ENCODE measurements at places on chromosomes 13 and 19.

GRCh38 chr13:18954254-18954653 is 227.4 kb downstream of the TUBA3C start:
- DNase-seq: no peak

GRCh38 chr13:23793711-23794110 is 95.5 kb downstream of the MIPEP start:
- no peak for DNase-seq

GRCh38 chr13:98261165-98261702 is 84.2 kb upstream of the RNF113B start:
- no peak for DNase-seq

GRCh38 chr13:31818236-31818635 is 78.9 kb downstream of the RXFP2 start:
- no peak for DNase-seq

GRCh38 chr13:108269601-108270328 is at the start of gene TNFSF13B:
Gene TNFSF13B (plus strand): TSS chr13:108269718. CDS start chr13:108269896, 178 bp downstream.
- peak; percentile 44 for DNase-seq

DNA sequence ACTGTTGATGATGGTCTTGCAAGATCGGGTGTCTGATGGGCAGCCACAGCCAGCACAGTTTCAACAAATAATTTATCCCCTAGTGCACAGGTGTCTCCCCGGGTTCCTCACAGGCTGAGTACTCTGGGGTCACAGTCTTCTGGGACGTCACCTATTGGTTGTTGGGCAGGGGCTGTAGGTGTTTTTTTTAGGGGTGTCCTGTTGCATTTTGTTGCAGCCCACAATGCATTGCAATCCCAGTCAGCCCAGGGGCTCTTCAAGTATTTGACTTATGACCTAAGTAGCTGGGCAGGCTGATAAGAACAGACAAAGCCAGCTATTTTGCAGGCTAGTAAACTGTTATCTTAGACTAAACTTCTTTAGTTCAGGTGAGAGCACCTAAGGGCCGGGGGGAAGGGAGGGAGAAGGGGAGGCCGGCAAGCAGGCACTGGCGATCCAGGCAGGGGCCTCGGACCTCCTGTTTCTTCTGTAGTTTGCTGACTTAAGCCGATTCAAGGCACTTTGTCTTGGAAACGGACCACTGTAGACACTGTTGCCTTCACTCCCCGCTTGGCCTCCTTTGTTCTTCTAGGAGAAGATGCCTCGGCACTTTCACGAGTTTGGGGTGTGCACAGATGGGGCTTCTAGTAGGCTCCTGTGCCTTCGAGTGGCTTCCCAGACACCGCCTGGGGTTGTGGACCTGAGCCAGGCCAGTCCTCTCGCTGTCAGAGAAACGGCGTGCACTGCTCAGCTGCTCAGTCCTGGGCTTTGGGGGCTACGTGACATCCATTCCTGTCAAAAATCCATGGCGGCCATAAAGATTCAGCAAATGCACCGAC is 33.9 kb upstream of the GRTP1 start:
- no peak for DNase-seq

GRCh38 chr13:110689041-110689440 is 16.9 kb downstream of the CARS2 start:
- no peak for DNase-seq

DNA sequence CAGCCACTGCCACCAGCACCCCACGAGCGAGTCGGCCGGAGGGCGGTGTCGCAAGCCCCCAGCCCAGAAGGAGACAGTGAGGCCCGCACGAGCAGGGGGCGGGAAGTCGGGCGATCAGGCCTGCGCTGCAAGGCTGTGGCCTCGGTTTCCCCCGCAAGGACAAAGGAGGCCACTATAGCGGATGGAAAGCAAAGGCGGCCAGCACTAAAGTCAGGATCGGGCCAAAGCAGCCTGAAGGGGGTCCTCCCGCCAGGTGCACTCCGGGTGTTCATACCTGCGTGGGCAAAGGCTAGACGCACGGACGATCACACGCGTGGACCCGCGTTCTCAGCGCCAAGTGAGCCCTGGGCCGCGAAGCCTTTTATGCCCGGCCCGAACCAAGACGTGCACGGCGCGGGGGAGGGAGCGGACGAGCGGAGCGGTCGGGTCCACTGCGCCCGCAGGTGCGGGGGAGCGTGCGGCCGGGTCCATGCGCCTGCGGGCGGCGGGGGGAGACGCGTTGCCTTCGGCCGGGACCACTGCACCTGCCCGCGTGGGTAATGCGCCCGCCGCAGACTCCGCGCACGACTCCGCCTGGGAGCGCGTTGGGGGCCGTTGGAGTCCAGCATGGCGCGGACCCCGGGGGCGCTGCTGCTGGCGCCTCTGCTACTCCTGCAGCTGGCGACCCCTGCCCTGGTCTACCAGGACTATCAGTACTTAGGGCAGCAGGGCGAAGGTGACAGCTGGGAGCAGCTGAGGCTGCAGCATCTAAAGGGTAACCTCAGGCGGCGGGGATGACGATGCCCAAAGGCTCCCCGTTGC is at the start of the genes PRDX2 and THSD8:
Gene PRDX2 (minus strand): TSS at position 335 of the 801 bp plus-strand sequence. CDS start 539 bp downstream, outside the sequence.
Gene THSD8 (plus strand): TSS at position 604 of the 801 bp plus-strand sequence. CDS start 3 bp downstream, at position 607.
- peak; percentile 68 for DNase-seq

GRCh38 chr13:86445206-86445605 is 646.0 kb upstream of the SLITRK6 start:
- DNase-seq: no peak

DNA sequence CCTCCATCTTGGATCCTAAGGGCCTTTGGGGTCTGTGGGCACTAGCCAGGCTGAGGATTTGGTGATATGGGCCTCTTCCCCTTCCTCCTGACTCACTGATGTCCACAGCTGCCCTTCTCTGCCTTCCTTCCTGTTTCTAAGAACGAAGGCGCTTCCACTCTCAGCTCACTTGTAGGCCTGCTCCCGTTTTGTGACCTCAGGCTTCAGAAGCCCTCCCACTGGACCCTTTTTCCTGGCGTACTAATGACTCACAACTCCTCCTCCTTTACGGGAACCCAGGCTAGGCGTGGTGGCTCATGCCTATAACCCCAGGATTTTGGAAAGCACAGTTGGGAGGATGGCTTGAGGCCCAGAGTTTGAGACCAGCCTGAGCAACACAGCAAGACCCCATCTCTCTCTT is 55.6 kb downstream of the TMED1 start:
- DNase-seq: no peak

DNA sequence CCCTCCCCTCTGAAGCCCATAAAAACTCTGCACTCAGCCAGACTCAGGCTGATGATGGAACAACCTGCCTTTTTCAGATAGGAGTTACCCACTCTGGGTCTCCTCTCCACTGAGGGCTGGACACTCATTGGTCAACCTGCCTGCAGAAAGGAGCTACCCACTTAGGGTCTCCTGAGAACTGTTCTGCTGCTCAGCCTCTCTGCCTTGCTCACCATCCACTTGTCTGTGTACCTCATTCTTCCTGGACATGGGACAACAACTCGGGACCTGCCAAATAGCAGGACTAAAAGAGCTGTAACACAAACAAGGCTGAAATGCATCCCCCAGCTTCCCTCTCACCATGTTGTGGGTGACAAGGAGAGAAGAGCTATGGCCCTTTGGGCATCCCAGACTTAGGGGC is 18.4 kb upstream of the RCBTB2 start:
- no peak for DNase-seq
